ENCODE measurements at places on chromosomes 1 and 21.
A peak's percentile ranks its signal among the peaks of the same experiment; 100 is the strongest.

- peak; percentile 71 for DNase-seq
Measured at GRCh38 chr21:32611471-32611997, 643 bp downstream of the CFAP298 start.

DNA sequence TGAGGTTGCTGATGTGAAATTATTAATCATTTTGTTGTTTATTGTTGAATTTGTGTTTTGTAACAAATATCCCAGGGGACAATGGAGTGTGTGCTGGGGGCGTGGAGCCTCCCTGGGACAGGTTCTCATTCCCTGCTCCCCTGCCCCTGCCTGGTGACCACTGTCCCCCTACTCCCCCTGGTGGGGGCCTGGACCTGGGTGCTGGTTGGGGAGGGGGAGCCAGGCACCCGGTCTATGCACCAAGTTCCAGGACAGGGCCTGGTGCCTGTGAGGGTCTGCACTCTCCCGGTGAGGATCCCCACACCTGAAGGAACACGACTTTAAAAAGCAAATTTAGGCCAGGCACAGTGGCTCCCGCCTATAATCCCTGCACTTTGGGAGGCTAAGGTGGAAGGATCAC, 42.4 kb downstream of the CHD5 start:
- no peak for DNase-seq

GRCh38 chr21:26595971-26596370, 22.9 kb upstream of the CYYR1 start:
- no peak for DNase-seq

- DNase-seq, result no peak
Measured at GRCh38 chr1:24275510-24275909, 43.6 kb upstream of the GRHL3 start.

- DNase-seq, result no peak
Measured at GRCh38 chr1:27561124-27561899, 42.6 kb downstream of the AHDC1 start.

- peak; percentile 70 for DNase-seq
Measured at GRCh38 chr1:65002508-65003315, 36.4 kb upstream of the JAK1 start.

GRCh38 chr21:39182016-39182415, 1.2 kb downstream of the PSMG1 start:
- peak; percentile 21 for DNase-seq

DNA sequence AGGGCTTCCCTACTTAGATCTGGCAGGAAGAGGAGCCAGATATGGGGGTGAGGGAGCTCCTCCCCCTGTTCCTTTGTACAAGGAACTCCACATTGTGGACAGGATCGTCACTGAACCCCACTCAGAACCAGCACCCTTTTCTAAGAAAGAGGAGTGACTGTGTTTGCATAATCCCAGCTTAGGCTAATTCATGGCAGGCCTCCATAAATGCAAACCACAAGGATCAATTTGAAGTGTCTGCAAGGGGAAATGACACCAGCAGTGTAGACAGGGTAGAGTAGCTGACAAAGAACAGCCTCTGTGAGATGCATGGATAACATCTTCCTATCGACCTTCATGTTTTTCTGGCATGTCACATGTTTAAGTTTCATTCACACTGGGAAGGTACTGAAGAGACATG, 11.7 kb downstream of the MX1 start:
- no peak for DNase-seq

GRCh38 chr1:21857142-21857839, 45.2 kb downstream of the LDLRAD2 start:
- peak; percentile 81 for DNase-seq

GRCh38 chr21:34980423-34981115, 68.5 kb downstream of the RUNX1 start:
- DNase-seq, result no peak

GRCh38 chr1:218537122-218537913, 192.2 kb downstream of the TGFB2 start:
- no peak for DNase-seq

DNA sequence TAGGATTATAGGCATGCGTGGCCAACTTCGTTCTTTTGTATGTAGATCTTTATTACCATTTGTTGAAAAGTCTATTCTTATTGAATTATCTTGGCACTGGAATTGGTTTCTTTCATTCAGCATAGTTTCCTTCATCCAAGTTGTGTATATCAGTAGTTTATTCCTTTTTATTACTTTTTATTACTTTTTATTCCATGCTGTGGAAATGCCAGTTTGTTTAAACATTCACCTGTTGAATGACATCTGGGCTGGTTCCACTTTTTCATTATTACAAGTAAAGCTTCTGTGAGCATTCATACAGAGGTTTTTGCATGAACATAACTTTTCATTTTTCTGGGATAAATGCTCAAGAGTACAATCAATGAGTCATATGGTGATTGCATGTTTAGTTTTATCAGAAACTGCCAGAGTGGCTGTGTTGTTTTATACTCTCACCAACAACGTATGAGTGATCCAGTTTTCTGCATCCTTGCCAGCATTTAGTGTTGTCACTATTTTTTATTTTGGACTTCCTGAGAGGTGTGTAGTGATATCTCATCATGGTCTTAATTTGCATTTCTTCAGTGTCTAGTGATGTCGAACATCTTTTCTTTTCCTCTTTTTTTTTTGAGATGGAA, 28.6 kb downstream of the PTPRU start:
- no peak for DNase-seq

GRCh38 chr1:231693361-231694074, 66.9 kb downstream of the DISC1 start:
- DNase-seq, result no peak

- DNase-seq, result peak; percentile 24
Measured at GRCh38 chr21:15976807-15977206, 247.0 kb downstream of the USP25 start.

DNA sequence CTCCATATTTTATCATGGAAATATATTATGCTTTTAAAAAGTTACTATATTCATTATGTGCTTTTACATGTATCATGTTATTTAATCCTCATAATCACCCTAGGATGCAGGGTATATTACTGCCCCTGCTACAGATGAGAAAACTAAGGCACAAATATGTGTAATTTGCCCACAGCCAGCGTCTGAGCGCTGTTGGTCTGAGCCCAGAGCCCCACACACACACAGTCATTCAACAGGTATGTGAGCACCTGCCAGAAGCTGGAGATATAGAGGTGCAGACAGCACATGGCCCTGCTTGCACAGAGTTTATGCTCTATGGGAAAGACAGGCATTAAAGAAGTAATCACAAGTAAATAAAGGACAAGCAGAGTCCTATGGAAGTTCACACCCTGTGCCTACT, 49.8 kb upstream of the SEC16B start:
- DNase-seq, result no peak

DNA sequence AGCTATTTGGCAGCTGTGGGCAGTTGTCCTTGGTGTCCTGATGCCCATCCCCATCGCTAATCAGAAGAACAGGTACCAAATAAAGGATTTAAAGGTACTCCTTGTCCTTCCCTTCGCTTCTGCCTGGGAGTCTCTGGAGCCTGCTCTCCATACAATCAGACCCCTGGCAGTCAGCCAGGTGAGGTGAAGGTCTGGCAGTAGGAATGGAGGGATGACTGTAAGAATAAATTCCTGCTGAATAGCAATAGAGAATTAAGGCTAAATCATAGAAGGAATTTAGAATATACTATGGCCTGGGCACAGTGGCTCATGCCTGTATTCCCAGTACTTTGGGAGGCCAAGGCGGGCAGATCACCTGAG, 9.2 kb downstream of the THBS3 start:
- no peak for DNase-seq

GRCh38 chr1:10915594-10915993, 96.9 kb upstream of the TARDBP start:
- no peak for DNase-seq

- peak; percentile 36 for DNase-seq
Measured at GRCh38 chr1:100575406-100575805, 37.5 kb downstream of the GPR88 start.

Measured in hematopoietic multipotent progenitor cell treated with erythropoietin and hydrocortisone succinate and interleukin-3 and kit ligand, for 4 days (in vitro differentiated cells).